ENCODE measurements at places on chromosomes 3 and 15.

DNA sequence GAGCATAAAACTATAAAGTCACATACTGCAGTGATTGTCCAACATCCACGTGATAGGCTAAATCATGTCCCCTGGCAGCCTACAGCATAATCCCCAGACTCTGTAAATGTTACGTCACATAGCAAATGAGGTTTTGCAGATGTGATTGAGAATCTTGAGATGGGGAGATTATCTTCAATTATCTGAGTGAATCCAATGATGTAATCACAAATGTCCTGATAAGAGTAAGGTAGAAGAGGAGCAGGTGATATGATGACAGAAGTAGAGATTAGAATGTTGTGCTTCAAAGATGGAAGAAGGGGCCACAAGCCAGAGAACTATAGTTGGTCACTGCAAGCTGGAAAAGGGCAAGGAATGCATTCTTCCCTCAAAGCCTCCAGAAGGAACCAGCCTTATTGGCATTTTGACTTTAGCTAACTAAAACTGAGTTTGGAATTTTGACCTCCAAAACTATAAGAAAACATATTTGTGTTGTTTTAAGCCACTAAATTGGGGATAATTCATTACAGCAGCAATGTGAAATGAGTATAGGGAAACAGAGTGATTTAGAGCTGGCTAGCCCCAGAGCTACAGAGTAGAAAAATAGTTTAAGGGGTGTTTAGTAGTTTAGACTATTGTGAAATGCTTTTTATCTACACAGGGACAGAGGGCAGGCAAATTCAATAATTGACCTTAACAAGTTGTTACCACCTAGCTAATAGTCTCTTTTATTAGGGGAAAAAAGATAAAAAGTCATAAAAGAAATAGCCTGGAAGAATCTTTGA is 15.2 kb downstream of the SLC2A2 start:
- no peak for DNase-seq

DNA sequence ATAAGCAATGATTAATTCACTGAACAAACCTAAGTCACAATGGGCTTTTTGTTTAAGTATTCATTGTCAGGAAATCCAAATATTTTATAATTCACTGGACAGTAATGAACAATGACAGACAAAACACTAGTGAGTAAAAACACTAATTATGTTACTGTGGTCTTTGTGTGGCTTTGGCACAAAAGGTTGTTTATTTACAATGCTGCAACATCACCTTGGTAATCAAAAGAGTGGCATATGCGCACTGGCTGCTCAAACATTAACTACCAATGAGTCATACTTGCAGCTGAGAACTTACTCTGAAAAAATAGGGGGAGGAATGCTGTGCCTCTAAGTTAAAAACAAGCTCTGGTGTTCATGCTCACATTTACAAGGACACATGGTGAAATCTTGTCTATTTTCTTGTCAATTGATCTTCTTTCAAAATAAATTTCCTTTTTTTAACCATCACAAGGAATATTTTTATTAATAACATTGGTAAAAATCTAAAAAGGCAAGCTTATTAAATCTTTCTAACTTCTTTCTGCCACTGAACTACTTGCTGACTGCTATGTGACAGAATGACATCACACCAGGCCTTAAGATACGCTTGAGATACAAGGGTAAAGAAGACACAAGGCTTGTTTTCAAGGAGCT is 85.2 kb upstream of the PPIB start:
- peak; percentile 89 for DNase-seq

DNA sequence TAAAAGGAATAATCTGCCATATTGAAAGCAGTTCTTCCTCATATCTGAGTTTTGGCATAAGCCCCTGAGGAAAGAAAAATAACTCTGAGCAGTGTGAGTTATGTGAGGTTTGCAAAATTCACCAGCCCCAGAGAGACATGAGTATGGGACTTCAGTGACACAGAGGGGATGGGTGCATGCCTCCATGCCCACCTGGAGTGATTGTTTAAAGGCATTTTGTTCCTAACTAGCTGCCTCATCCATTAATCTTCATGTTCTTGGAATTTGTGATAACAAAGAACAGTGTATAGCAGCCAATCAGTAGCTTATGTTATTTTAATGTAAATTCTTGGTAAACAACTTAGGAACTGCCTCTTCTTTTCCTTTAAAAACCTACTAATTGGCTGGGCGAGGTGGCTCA is 11.1 kb upstream of the ESYT3 start:
- DNase-seq, result no peak

DNA sequence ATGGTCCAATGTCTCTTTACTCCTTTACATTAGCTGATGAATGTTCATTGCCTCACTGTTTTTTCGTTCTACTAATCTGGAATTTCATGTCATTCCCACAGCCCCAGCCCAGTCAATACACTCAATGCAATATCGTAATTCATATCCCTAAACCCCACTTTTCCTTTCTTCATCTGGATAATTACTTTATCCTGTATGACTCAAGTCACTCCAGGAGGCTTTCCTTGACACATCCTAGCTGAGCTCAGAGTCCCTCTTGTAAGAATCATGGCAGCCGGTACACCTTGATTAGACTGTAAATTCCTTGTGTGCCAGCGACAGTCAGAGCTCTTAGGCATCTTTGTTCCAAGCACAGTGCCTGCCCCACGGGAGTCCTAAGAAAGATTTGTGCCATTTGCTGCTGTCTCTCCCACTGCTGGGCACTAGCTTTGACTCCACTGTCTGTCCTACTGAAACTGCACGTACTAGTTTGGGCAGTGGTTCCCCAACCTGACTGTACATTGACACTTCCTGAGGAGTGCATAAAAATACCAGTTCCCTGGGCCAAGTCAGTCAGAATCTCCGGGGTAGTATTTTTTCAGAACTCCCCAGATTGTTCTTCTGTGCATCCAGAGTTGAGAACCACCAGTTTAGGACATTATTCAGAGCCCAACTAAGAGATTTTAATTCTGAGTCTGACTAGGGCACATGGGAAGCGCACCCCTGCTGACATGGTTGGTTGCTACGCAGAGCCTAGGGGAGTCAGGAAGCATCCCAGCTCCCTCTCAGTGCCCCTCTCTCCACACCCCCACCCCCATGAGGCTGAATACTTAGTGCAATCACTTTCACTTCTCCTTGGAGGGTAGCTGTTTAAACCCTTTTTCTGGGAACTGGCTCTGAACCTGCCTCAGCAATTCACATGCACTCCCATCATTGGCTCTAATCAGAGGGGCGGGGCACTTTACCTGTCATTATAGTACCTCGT is 19.5 kb upstream of the C3orf70 start:
- DNase-seq, result no peak

GRCh38 chr3:139521816-139522215 is 17.7 kb downstream of the RBP1 start:
- no peak for DNase-seq

GRCh38 chr15:49418811-49419210 is 4.2 kb upstream of the FGF7 start:
- DNase-seq, result no peak

DNA sequence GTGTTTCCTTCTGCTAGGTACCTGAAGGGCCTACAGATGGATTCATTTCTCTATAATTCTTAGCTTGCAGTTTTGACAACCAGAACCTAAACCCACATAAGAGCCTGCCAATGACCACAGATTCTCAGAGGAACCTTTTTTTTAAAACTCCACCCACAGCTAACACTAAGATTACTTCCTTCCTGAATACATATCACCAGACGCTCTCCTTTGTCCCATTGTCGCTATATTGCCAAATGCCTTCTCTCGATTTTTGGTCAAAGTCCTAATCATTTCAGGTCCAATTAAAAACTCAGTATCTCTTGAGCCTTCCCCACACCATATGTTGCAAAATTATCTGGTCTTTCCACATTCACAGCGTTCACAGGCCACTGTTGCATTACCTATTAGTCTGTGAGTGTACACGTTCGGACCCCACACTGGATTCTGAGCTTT is 12.4 kb downstream of the ZNF710 start:
- DNase-seq, result no peak

DNA sequence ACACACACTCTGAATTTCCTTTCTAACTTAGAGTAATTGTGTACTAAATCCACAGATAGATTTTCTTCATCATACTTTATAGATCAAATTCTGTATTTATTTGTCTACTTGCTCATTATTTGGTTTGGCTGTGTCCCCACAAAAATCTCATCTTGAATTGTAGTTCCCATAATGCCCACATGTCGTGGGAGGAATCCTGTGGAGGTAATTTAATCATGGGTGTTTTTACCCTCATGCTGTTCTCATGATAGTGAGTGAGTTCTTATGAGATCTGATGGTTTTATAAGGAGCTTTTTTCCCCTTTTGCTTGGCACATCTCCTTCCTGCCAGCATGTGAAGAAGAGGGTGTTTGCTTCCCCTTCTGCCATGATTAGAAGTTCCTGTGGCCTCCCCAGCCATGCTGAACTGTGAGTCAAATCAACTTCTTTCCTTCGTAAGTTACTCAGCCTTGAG is 198.3 kb upstream of the TGFBR2 start:
- DNase-seq, result no peak

- DNase-seq, result no peak
These were observed 11.1 kb upstream of the LACTB start for GRCh38 chr15:63110428-63111026.

GRCh38 chr3:14133188-14133800 is 8.4 kb downstream of the TMEM43 start:
- DNase-seq, result no peak

- no peak for DNase-seq
These were observed 42.8 kb upstream of the ROBO1 start for GRCh38 chr3:79810581-79810980.

DNA sequence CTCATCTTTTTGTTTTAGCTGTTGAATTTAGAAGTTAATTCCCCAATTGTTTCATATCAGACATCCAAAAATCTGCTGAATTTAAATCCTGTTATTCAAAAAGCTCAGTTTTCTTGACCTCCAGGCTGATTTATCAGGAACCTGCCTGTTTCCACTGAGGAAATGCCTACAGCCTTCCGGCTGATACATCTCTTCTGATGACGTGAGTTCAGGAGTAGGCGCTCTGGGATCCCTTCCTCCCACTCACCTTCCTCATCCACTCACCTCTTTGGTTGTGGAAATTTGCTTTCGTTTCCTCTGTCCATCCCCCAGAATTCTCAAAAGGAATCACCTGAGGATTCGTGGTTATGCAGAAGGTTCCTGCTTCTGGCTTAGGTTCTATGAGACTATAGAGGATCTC is 55.4 kb upstream of the ALDH1A3 start:
- DNase-seq, result no peak

DNA sequence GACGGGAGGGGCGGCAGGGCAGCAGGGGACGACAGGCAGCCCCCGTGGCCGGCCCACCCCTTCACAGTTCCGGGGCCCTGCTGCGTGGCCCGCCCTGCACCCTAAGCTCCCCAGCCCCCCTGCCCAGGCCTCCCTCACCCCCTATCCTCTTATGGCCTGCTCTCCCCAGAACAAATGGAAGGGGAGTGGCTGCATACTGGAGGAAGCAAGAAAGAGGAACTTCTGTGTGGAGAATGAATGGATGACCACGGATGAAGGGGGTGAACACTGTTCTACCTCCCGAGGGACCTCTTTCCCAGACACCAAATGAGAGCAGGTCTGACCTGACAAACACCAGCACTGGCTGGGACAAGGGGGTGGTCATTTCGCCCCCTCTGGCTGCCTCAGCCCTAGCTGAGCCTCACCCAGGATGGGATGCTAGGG is 25.0 kb downstream of the SEC61A1 start:
- no peak for DNase-seq

DNA sequence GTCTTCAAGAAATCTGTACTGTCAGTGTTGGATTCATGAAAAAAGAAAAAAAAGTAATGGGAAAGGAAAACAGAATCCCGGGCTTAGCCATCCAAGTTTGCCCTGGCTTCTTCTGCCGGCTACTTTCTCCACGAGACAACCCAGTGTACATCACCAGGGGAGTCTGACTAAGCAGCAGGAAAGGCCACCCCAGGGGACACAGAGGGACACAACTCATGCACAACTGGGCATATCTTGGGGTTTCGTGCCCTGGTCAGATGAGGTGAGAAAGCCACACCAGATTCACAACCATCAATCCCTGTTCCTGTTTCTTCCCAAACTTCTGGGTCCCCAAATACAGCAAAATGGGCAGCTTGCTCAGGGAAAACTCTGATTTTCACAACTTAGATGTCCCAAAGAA is 33.2 kb downstream of the ADAMTS17 start:
- no peak for DNase-seq

DNA sequence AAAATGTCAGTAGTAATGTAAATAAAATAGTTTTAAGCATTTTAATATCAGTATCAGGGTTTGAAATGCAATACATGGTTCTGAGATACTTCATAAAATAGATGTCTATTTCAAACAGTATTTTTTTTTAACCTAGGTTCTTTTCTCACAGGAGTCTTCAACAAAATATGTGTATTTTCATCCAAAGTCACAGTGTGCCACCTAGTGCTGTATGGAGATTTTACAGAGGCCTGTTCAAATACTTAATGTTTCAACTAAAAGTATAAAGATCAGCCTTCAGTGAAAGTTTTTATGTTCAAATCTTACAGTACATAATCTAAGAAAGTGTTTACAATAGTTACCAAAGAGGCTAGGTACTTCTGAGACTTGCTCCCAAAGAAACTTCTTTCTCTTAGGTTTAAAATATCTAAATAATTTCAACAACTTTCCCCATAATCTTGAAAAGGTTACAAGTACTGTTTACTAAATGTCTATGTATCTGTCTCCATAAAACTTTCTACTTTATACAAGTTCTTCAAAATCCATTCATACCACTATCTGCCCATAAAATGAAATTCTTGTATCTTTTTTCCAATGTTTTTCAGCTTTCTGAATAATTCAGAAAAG is 38.3 kb downstream of the SCAPER start:
- DNase-seq, result peak; percentile 19

GRCh38 chr3:36147934-36148558 is 232.3 kb upstream of the STAC start:
- no peak for DNase-seq

DNA sequence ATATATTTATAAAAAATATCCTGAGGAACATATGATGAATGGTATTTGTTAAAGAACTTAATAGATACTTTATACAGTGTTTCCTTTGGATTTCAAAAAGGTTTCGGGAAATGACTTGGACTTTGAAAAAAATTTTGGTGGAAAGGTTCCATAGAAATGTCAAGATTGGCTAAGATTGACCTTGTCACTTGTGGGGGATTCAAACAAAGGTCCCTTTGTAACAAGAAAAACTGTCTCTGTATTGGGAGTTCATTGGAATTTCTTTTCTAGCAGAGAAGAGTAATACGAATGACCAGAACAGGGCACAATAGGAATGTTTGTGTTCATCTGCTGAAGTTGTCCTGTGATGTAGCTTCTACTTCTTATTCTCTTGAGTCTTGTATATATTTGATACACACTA is 43.2 kb downstream of the ARHGEF26 start:
- DNase-seq, result no peak

GRCh38 chr3:8765528-8765927 is 3.9 kb downstream of the OXTR start:
- no peak for DNase-seq

GRCh38 chr3:119311081-119311925 is 17.1 kb downstream of the ARHGAP31 start:
- no peak for DNase-seq

DNA sequence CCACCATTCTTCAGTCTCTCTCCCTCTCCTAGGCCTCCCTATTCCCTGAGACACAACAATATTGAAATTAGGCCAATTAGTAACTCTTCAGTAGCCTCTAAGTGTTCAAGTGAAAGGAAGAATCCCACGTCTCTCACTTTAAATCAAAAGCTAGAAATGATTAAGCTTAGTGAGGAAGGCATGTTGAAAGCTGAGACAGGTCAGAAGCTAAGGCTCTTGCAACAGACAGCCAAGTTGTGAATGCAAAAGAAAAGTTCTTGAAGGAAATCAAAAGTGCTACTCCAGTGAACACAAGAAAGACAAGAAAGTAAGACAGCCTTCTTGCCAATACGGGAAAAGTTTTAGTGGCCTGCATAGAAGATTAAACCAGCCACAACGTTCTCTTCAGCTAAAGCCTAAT is 41.3 kb downstream of the PPM1L start:
- DNase-seq, result no peak

GRCh38 chr15:75542386-75542797 is 36.7 kb downstream of the PTPN9 start:
- DNase-seq, result no peak

Data from NCI-H1417 treated with DMSO at 0.1 percent for 48 hours (cell line).